Inflammatory macrophage treated with lipopolysaccharide for 1 hour (primary cell): ENCODE measurements at places on chromosomes 5 and 9.

- no peak for DNase-seq
Observed at GRCh38 chr5:8848366-8848765, 697.5 kb downstream of the SEMA5A start.

- DNase-seq: no peak
Observed at GRCh38 chr5:143399616-143400540, 3.6 kb downstream of the NR3C1 start.

- no peak for DNase-seq
Observed at GRCh38 chr5:120955795-120956194, 491.7 kb downstream of the PRR16 start.

GRCh38 chr5:168165977-168166376 is 125.5 kb upstream of the WWC1 start:
- no peak for DNase-seq

GRCh38 chr9:95504053-95504963 is 12.5 kb downstream of the PTCH1 start:
- no peak for DNase-seq

- no peak for DNase-seq
Observed at GRCh38 chr5:133149345-133149744, 97.5 kb downstream of the HSPA4 start.

GRCh38 chr9:37986771-37987258 is 82.2 kb downstream of the SHB start:
- no peak for DNase-seq

- DNase-seq: no peak
Observed at GRCh38 chr5:151926188-151926587, 1.5 kb upstream of the GLRA1 start.

DNA sequence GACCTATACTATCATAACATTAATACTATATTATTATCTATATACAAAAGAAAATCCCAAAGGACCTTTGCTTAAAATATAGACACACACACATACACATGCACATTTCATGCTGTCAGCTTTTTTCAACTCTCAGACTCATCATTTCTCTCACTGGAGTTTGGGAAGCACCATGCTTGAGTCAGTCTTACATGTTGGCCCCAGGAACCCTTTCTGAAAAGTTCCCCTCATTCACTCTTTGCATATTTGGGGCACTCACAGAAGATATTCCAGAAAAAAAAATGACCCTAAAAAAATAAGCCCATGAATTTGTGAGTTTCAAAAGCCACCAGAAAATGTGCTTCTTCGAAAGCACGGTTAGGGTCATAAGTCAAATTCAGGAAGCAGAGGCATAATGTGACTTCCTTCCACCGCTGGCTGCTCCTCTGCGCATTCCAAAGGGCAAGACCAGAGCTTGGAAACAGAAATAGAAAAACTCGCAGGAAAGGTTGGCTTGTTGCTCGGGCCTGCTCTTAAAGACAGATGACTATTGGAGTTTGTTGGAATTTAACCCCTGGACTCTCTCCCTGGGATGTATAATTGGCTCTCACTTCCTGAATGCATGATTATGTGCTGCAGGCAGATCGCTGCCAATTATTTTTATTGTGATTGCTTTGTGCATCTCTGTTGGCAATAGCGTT is 129.7 kb upstream of the IQGAP2 start:
- peak; percentile 45 for DNase-seq
